ENCODE measurements at places on chromosomes 1 and 21.
A peak's percentile ranks its signal among the peaks of the same experiment; 100 is the strongest.

DNA sequence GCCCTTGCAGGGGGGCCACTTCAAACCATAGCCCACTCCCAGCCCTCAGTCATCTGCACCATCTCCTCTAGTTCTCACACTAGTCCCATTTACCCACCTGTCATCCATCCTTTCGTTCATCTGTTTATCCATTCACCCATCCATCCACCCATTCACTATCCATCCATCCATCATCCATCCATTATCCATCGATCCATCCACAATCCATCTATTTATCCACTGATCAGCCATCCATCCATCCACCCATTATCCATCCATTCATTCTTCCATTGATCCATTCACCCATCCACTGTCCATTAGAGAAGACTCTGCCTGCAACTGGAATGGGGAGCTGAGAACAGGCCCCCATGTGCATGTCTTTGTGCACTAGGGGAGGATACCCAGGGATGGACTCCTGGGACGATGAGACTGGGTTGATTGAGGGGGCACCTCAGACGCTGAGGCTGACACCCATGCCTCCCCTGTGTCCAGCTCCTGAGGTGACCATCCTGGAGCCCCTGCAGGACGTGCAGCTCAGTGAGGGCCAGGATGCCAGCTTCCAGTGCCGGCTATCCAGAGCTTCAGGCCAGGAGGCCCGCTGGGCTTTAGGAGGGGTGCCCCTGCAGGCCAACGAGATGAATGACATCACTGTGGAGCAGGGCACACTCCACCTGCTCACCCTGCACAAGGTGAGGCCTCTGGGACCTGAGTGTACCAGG lies 97.9 kb downstream of the TRIM11 start:
- peak; percentile 28 for DNase-seq

- no peak for DNase-seq
Observed at GRCh38 chr1:161718559-161719324, 2.6 kb upstream of the FCRLB start.

GRCh38 chr1:57024428-57024827 lies 58.6 kb upstream of the C8B start:
- DNase-seq, result no peak

GRCh38 chr1:46637444-46638083 lies 21.0 kb upstream of the MOB3C start:
- no peak for DNase-seq

GRCh38 chr1:215181518-215181917 lies 99.0 kb downstream of the KCNK2 start:
- no peak for DNase-seq

DNA sequence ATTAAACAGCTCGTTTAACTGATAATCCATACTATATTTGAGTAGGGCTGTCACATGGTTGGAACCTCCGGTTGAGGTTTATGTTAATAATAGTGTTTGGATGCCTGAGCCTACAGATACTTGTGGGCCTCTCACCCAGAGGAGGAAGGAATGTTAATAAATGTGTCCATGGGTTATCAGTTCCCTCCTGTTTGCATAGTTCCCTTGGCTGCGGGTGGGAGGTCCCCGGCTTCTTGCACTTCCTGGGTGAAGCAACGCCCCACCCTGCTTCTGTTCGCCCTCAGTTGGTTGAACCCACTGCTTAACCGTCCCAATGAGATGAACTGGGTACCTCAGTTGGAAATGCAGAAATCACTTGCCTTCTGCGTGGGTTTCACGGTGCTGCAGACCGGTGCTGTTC lies 23.6 kb upstream of the GBP1 start:
- DNase-seq, result no peak

- peak; percentile 84 for DNase-seq
Observed at GRCh38 chr1:50978144-50978851, 8.3 kb downstream of the CDKN2C start.

DNA sequence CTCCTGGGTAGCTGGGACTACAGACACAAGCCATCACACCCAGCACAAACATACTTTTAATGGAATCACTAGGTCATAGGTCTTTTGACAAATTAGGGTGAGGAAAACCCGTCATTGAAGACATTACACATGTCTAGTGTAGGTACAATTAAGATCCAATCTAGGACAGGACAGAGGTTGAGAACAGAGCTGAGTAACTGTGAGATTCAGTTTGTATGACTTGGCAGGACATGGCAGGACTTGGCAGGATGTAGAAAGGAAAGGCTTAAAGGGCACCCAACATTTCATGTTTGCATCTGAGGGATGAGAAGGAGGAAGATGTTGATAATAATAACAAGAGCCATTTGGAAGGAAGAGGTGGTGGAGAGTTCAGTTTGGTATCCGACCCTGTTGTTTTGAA lies 483.8 kb downstream of the PCP4 start:
- no peak for DNase-seq

- DNase-seq, result peak; percentile 5
Observed at GRCh38 chr1:74856174-74856573, 123.2 kb downstream of the TYW3 start.

DNA sequence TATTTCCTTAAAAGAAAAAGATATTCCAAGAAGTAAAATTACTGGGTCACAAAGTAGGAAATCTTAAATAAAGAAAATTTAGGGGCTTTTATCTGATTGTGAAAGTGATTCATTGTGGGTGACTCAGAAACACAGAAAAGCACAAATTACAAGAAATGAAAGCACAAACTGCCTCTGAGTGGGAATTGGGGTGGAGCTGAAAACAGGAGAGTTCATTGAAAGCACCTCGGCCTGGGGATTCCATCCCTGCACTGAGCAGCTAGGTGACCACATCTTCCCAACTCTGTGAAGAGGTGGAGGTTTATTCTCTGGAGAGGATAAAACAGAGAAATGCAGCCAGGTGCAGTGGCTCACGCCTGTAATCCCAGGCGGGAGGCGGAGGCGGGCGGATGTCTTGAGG lies 7.4 kb downstream of the GJA4 start:
- no peak for DNase-seq

DNA sequence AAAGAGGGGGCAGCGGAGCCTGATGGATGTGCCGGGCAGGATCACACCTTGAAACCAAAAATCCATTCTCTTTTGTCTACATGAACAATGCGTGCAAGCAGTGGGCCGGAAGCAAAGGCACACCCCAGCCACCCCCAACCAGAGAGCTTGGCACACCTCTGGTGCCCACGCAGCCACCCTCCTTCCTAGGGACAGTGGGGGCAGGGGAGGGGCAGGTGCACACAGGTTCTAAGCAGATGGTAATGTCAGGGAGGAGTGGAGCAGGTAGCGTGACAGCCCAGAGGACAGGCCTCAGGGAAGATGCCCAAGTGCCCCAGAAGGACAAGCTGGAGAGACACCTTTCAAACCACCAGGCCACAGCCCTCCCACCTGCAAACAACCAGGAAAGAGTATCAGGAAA lies 36.5 kb downstream of the SYF2 start:
- DNase-seq, result no peak

DNA sequence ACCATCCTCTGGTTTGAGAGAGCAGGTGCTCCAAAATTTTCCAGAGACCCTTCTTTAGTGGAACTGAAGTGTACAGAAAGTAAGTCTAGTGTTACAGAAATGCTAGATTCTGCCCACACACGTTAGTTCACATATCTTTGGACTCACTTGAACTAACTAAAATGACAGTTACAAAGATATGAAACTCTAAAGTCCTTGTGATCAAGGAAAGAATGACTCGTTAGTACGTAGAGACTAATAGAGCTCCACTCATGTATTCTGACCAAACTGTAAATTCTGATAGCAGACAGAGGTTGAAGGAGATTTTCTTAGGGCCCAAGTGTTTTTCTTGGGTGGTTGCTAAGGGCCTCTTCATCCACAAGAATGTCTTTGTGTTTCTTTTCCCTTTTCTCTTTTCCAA lies 491.5 kb upstream of the B3GALT2 start:
- DNase-seq, result no peak

DNA sequence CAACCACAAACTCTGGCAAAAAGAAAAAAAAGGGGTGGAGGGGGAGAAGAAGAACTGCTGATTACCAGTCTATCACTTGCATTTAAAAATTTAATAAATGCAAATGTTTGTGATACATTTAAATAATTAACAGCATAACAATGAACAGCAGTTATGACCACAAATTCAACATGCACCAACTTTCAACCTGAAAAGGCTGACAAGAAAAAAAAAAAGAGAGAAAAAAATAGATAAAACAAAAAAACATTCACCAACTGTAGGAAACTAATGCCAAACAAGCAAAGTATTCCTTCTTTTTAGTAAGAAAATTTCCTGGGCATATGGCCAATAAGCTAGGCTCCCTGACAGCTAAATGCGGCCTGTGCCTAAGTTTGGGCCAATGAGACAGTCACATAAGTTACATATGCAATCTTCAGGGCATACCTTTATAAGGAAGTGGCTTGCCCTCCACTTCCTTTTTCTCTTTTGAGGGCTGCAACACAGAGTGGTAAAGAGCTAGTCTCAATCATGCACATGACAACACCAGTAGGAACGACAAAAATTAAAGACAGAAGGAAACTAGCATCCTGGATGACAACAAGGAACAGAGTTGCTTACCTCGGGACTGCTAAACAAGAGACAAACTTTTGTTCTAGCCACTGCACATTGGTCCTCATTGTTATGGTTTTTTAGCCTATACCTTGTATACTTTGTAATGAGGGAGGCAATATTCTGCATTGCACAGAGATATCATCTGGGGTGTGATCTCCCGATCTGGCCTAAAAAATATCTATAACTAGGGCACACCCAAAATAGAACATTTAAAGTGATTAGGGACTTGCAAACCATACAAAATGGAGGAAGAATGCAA lies 24.2 kb upstream of the PHTF1 start:
- DNase-seq, result peak; percentile 10

- no peak for DNase-seq
Observed at GRCh38 chr1:26372039-26372438, 511 bp downstream of the ZNF683 start.

GRCh38 chr1:201400852-201401230 lies 1.7 kb upstream of the LAD1 start:
- DNase-seq, result no peak

Measured in mesendoderm (in vitro differentiated cells).